ENCODE measurements at places on chromosomes 11 and 22.

- no peak for DNase-seq
These were observed 102.1 kb downstream of the FBXO7 start for GRCh38 chr22:32576553-32577253.

DNA sequence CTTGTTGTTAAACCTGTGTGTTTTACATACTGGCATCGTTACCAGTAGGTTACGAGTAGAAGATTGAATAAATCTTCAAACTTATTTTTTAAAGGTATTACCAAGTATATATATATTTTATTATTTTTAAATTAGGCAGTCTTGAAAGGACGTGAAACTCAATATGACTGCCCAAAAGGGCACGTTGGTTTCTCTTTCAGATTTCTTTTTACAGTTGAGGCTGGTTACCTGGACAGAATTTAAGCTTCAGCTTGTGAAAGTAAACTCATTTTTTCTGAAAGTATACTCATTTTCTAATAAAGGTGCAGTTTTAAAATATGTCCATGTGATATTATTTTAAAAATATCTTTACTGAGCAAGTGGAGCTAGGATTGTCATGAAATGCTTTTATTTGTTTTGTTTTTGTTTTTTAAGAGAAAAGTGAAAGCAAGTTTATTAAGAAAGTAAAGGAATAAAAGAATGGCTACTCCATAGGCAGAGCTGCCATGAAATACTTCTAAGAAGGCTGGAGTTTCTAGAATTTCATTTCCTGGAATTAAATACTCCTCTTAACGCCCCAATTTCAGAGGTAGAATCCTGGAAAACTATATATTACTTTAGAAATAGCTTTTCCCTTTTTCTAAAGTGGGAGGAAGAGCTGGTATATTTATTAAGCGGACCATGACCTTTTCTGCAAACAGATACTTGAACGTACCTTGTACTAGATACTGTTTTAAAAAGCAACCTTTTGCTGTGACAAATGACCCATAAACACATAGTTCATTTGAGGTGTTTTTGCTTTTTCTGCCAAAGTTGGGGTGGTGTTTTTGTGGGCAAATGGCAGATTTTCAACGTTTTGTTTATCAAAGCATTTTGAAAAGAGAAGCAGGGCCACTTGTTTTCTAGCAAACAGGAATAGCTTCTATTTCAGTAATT, 1.9 kb downstream of the FBXO7 start:
- no peak for DNase-seq

GRCh38 chr11:19060629-19061028, at the start of gene MRGPRX2:
Gene MRGPRX2 (minus strand): TSS chr11:19060717. CDS start chr11:19056402, 4,315 bp downstream.
- no peak for DNase-seq

DNA sequence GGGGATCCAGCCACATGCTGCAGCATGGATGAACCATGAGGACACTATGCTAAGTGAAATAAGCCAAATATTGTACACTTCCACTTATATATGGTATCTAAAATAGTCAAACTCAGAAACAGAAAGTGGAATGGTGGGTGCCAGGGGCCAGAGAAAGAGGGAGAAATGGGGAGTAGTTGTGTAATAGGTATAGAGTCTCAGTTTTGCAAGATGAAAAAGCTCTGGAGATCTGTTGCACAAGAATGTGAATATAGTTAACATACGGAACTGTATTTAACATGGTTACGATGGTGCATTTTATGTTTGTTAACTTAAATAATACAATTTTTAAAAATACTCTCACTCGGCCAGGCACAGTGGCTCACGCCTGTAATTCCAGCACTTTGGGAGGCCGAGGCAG, 21.2 kb downstream of the GDPD5 start:
- DNase-seq = no peak

- DNase-seq = no peak
These were observed 56.8 kb downstream of the RPL27A start for GRCh38 chr11:8739309-8739793.

- no peak for DNase-seq
These were observed 236.7 kb downstream of the TTC28 start for GRCh38 chr22:28442711-28443525.

- DNase-seq = no peak
These were observed 340.5 kb downstream of the TENM4 start for GRCh38 chr11:79100093-79100910.

GRCh38 chr11:29024386-29024785, 916.2 kb downstream of the METTL15 start:
- no peak for DNase-seq

GRCh38 chr11:12469451-12469850, 92.1 kb downstream of the PARVA start:
- no peak for DNase-seq

DNA sequence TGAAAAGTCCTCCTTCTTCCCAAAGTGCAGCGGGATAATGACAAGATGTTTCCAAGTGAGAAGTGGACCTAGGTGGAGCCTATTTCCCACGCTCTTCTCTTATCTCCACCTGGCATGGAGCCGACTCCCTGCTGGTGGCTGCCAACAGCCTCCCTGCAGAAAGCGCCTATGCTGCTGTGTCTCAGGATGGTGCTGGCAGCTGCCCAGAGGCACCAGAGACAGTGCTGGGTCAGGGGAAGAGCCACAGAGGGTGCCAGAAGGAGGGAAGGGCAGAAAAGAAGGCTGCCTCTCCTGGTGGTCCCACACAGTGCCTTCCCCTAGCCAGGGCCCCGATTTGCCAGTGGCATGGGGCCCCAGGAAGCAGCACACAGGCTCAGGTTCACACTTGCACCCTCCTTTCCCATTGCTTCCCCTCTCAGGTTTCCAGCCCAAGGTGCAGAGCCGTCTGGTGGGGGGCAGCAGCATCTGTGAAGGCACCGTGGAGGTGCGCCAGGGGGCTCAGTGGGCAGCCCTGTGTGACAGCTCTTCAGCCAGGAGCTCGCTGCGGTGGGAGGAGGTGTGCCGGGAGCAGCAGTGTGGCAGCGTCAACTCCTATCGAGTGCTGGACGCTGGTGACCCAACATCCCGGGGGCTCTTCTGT, 19.0 kb downstream of the CD5 start:
- DNase-seq = no peak

GRCh38 chr11:34647131-34647530, 26.2 kb downstream of the EHF start:
- no peak for DNase-seq

- peak; percentile 52 for DNase-seq
These were observed 14.8 kb downstream of the PLEKHB1 start for GRCh38 chr11:73661035-73661628.

- DNase-seq = no peak
These were observed 53.5 kb downstream of the ENDOD1 start for GRCh38 chr11:95143106-95143681.

GRCh38 chr11:64898541-64898940, 18.5 kb downstream of the ATG2A start:
- DNase-seq = no peak

DNA sequence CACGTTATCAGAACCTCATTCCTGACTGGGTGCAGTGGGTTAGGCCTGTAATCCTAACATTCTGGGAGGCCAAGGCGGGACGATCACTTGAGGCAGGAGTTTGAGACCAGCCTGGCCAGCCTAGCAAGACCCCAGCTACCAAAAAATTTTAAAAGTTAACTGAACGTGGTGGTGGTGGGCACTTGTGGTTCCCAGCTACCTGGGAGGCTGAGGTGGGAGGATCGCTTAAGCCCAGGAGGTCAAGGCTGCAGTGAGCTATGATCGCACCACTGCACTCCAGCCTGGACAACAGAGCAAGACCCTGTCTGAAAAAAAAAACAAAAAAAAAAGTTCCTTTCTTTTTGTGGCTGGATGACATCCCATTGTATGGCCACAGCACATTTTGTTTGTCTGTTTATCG, 67.7 kb upstream of the PPP6R3 start:
- no peak for DNase-seq

GRCh38 chr11:65182258-65183170, 786 bp downstream of the CAPN1 start:
- no peak for DNase-seq

DNA sequence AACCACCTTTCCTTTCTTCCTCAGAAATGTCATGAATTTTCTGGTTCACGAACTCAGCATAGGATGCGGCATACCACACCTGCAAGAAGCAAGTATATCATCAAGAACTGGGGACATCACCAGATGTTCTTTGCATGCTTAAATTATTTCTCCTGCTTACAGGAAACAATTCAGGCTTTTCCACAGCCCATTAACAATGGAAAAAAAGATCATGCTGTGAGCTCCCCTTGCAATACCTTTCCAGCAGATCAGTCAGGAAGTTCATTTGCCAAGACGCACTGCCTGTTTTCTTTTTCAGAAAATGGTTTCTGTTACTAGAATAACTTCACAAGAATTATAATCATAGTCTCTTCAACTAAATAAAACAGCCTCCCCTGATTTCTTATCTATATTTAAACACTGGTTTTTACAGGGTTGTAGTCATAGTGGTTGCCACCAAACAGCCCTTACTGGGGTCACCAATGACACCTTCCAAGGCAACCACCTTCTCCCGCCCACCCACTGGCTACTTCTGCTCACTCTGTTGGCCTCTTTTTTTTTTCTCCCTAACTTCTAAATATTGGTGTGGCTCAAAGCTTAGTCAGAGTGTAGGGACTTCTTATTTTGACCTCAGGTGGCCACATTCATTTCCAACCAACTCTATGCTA, 42.3 kb upstream of the NFRKB start:
- no peak for DNase-seq

DNA sequence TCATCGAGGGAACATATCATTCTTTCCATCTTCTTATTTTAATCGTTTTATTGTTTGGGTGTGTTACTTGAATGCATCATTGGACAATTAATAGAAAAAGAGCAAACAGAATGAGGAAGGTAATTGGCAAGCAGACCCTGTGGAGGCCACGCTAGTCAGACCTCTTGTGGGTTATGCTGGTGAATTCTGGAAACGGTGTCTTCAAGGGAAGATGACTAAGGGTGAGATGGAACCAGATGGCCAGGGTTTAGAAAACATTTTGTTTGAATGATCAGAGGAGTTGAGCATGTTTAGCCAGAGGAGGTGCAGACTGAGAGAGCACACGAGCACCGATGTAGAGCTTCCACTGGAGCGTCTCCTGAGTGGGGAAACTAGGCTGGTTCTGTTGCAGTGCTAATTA, 8.5 kb downstream of the ST14 start:
- no peak for DNase-seq

GRCh38 chr11:126502982-126503381, 147.5 kb downstream of the ST3GAL4 start:
- DNase-seq = no peak

GRCh38 chr11:132802947-132803346, 729.4 kb downstream of the OPCML start:
- no peak for DNase-seq

DNA sequence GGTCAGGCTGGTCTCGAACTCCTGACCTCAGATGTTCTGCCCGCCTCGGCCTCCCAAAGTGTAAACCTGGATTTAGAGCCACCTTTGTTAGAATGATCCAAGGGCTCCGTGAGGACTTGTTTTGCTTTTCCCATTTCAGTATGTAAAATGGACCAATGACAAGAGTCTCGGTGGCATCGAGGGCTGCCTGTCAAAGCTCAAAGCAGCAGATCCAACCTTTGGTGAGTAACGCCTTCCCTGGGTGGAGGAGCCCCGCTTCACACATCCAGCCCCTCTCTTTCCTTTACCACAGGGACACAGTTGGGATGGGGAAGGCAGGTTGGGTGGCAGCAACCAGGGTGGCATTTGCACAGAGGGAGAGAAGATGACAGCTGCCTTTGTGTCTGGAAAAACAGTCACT, 4.4 kb downstream of the TTC38 start:
- no peak for DNase-seq

DNA sequence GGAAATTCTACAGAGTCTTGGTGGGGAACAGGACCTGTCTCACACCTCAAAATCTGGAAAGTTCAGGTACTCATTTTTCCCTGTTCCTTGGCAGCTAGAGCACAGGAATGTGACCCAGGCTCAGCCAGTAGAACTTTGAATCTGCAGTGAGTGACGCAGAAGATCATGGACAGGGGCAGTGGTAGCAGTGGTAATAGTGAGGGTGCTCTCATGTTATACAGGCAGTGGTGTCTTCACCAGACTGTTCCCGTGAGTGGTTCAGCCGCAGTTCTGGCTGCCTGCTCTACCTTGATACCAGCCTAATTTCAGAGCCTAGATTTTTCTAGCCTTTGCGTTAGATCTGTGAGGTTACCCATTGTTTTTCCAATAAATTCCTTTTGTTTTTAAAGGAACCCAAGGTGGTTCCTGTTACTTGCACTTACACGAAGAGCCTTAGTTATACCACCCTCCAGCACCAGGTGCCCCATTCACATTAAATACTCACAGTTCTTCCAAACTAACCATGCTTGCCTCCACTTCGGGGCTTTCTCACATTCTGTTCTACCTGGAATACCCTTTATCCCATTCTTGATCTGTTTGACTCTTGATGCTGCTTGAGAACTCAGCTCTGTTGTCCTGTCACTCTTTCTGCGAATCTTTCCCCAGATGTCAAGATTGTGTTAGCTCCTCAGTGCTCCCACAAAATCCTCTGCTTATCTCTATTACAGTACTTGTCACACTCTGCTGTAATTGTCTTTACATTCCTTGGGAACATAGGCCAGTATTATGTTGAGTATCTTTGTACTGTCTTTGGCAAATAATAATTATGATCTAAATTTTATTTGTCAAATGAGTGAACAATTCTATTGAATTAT, 47.8 kb downstream of the SWAP70 start:
- DNase-seq = no peak

DNA sequence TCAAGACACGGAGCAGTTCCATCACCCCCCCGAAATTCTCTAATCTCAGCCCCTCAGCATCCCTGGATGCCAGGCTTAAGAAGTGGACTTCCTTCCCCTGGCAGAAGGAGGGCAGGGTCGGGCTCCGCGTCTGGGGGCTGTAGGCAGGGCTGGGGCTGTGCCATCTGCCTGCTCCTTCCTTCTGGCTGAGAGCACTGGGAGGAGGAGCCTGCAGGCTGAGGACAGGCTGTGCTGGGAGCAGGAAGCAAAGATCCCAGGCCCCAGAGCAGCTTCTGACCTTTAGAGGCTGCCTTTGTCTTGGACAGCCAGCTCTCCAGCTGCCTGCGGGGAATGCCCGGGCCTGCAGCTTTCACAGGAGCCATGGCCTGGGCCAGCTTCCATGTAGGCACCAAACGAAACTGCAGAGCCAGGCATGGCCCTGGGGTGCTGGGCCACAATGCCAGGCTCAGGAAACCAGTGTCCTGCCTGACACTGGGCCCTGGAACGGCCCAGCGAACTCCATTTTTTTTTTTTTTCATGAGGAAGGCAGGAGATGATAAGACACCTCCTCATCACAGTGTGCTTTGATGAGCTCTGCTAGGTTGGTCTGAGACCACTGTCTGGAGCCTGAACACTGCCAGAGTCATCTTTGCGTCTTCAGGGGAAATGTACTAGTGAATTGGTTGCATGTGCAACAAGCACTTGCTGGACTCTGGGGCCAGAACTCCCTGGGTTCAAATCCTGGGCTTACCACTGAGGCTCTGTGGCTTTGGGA, 67.9 kb downstream of the MCM5 start:
- DNase-seq = no peak

- DNase-seq = no peak
These were observed at the start of gene GLYAT for GRCh38 chr11:58731819-58732218. Gene GLYAT (minus strand): TSS chr11:58731943. CDS start chr11:58724496, 7,447 bp downstream.

GRCh38 chr11:130141561-130142341, 17.8 kb upstream of the ST14 start:
- DNase-seq = no peak

DNA sequence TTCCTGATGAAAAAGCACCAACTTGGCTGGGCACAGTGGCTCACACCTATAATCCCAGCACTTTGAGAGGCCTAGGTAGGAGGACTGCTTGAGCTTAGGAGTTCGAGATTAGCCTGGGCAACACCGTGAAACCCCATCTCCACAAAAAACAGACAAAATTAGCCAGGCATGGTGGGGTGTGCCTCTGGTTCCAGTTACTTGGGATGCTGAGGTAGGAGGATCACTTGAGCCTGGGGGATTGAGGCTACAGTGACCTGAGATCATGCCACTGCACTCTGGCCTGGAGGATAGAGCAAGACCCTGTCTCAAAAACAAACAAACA, 3.0 kb downstream of the HPS4 start:
- DNase-seq = no peak

Data from stimulated activated CD8-positive, alpha-beta memory T cell treated with anti-CD3 and anti-CD28 coated beads, Interleukin-4, amount 100 ng/mL, for 1 hour (primary cell).